HCT116 (cell line): ENCODE measurements at places on chromosomes 5 and 9. TPM values are rescaled to one million over a fixed set of nuclear protein-coding genes. Genes with fewer than 3 reads are reported as not detected.

- DNase-seq = no peak
- H3K27ac ChIP-seq = no peak overlapping the region
- no peak overlapping the region for H3K4me3 ChIP-seq
- no peaks in the 10 kb centered on the region for H3K27me3 ChIP-seq
Measured at GRCh38 chr5:117657541-117657940, 1082.9 kb upstream of the SEMA6A start.

DNA sequence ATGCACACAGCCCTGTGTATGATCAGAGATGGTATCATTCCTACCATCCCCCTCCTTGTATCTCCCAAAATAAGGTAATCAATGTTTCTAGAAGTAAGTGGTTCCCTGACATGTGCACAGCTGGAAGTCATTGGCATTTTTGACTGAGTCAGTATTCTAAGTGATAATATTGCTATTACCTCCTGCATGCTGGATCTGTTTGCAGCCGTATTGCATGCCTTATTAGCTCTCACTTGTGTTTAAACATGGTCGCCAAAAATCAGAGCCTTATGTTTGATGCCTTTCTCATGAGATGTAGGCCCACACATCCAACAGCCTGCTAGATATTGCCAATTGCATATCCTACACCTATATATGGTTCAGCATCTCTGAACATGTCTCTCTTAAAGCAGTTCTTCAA, 254.3 kb downstream of the CDH12 start:
- DNase-seq = no peak
- no peak overlapping the region for H3K4me3 ChIP-seq
- no peaks in the 10 kb centered on the region for H3K36me3 ChIP-seq
- H3K27ac ChIP-seq = no peak overlapping the region
- H3K27me3 ChIP-seq = no peaks in the 10 kb centered on the region

- no peaks in the 10 kb centered on the region for H3K4me1 ChIP-seq
- H3K4me3 ChIP-seq = no peak overlapping the region
- no peaks in the 10 kb centered on the region for H3K27me3 ChIP-seq
- H3K36me3 ChIP-seq = no peaks in the 10 kb centered on the region
Measured at GRCh38 chr9:126377536-126377935, 50.9 kb downstream of the MVB12B start.

SH3GL2 gene
- not detected for total RNA-seq

DNA sequence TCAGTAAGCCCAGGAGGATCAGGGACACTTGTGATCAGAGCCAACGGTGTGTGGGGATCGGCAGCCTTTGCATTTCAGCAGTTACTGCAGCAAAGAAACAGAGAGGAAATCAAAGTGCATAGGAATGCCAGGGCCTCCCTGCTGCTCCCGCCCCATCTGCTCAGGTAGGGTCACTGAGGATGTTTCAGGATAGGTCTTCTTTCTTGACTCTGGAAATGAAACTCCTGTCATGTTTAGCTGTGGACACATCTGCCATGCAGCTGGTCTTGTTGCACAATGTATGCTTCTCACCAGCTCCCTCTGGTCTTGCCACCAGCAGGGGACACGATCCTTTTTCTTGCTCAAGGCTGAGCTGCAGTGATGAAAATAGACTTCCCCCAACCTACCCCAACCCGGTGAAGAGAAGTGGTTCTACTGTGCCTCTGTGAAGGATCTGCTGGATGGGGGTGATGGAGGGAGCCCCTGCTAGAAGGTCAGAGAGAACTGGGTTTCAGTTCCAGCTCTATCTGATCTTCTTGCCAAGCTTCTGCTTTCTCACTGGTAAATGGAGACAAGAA, 185.2 kb upstream of the KLF4 start:
- H3K27ac ChIP-seq = no peak overlapping the region
- H3K4me3 ChIP-seq = no peak overlapping the region
- no peaks in the 10 kb centered on the region for H3K27me3 ChIP-seq
- no peaks in the 10 kb centered on the region for H3K36me3 ChIP-seq
- no peak for DNase-seq

- H3K4me3 ChIP-seq = no peak overlapping the region
- no peak overlapping the region for H3K27ac ChIP-seq
- DNase-seq = no peak
Measured at GRCh38 chr5:62547945-62548630, 30.5 kb upstream of the LRRC70 start.

- H3K4me3 ChIP-seq = no peak overlapping the region
- H3K27ac ChIP-seq = no peak overlapping the region
- no peak for DNase-seq
- H3K36me3 ChIP-seq = no peaks in the 10 kb centered on the region
- H3K27me3 ChIP-seq = no peaks in the 10 kb centered on the region; the same call in 1 of the 2 replicates
Measured at GRCh38 chr5:158812408-158812807, 287.3 kb downstream of the EBF1 start.

- H3K27ac ChIP-seq = peak overlapping the region; percentile 75
- H3K4me3 ChIP-seq = peak overlapping the region; percentile 2; the same call in 1 of the 2 replicates
- peak; percentile 90 for DNase-seq
Measured at GRCh38 chr5:57494104-57495098, 11.8 kb upstream of the ACTBL2 start.

TENT4A gene
- 39.8 TPM for total RNA-seq

CCIN gene
- 0.20 TPM for total RNA-seq

SLC6A19 gene
- not detected for total RNA-seq

DNA sequence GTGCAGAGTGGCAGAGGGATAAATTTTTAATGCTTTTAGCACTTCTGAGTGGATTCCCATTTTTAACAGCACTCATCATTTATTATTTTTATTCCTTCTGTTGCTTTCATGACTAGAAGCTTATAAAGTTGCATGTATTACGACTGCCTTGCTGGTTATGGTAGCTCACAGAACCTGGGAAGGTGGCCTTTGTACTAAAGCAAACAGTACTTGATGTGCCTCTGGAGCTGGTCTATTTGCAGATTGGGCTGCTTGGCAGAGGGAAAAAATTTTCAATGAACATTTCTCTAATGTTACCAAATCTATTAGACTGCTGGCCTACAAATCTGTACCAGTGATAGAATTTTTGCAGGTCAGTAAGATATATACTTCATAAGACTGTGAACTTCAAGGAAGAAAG, 274.5 kb upstream of the C9orf72 start:
- no peak for DNase-seq
- H3K4me1 ChIP-seq = no peaks in the 10 kb centered on the region
- no peak overlapping the region for H3K27ac ChIP-seq
- no peaks in the 10 kb centered on the region for H3K36me3 ChIP-seq

ST8SIA4 gene
- total RNA-seq = not detected

ANKRD20A1 gene
- total RNA-seq = 5.2 TPM

- no peak overlapping the region for H3K27ac ChIP-seq
- no peak overlapping the region for H3K4me3 ChIP-seq
- no peaks in the 10 kb centered on the region for H3K4me1 ChIP-seq
- no peaks in the 10 kb centered on the region for H3K36me3 ChIP-seq
- H3K27me3 ChIP-seq = no peaks in the 10 kb centered on the region
Measured at GRCh38 chr9:3385871-3386270, 139.9 kb downstream of the RFX3 start.

DNA sequence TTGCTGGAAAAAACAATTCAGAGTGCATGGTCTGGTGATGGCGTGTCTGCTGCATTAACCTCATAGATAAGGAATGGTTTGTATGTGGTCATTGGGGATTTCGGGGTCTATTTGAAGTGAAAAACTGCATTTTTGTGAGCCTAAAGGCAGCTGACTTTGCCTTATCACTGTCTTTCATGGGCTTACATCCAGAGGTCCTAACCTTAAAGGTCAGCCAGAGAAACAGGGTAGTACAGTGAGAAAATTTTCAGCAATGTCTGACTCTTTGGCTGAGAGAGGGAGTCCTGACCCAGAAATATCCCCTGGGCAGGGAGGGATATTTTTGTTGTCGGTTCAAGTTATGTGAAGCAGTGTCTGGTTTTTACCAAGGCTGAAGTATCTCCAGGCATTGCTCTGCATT, 5.7 kb downstream of the PCSK5 start:
- no peak for DNase-seq
- H3K27ac ChIP-seq = no peak overlapping the region
- H3K4me1 ChIP-seq = peaks cover 4% of the 10 kb centered on the region; the same call in 1 of the 2 replicates
- H3K4me3 ChIP-seq = no peak overlapping the region
- H3K36me3 ChIP-seq = no peaks in the 10 kb centered on the region

GMCL2 gene
- total RNA-seq = not detected

GRCh38 chr5:67363180-67363709, 166.6 kb upstream of the CD180 start:
- peaks cover 3% of the 10 kb centered on the region; the same call in 1 of the 2 replicates for H3K27me3 ChIP-seq
- H3K36me3 ChIP-seq = no peaks in the 10 kb centered on the region
- H3K4me3 ChIP-seq = no peak overlapping the region
- DNase-seq = no peak
- H3K27ac ChIP-seq = no peak overlapping the region

DNA sequence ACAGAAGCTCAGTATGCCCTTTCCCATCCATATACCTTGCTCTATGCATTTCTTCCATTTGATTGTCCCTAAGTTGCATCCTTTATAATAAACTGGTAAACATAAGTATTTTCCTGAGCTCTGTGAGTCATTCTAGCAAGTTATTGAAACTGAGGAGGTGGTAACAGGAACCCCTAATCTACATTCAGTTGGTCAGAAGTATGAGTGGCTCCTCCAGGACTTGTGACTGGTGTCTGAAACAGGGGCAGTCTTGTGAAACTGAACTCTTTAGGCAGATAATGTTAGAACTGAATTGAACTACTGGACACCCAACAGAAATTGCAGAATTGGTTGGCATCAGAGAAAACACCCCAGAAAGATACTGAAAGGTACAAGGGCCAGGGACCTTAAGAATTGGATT, 133.1 kb upstream of the POU5F2 start:
- H3K36me3 ChIP-seq = no peaks in the 10 kb centered on the region
- H3K27me3 ChIP-seq = no peaks in the 10 kb centered on the region
- no peak for DNase-seq
- H3K27ac ChIP-seq = no peak overlapping the region

DNA sequence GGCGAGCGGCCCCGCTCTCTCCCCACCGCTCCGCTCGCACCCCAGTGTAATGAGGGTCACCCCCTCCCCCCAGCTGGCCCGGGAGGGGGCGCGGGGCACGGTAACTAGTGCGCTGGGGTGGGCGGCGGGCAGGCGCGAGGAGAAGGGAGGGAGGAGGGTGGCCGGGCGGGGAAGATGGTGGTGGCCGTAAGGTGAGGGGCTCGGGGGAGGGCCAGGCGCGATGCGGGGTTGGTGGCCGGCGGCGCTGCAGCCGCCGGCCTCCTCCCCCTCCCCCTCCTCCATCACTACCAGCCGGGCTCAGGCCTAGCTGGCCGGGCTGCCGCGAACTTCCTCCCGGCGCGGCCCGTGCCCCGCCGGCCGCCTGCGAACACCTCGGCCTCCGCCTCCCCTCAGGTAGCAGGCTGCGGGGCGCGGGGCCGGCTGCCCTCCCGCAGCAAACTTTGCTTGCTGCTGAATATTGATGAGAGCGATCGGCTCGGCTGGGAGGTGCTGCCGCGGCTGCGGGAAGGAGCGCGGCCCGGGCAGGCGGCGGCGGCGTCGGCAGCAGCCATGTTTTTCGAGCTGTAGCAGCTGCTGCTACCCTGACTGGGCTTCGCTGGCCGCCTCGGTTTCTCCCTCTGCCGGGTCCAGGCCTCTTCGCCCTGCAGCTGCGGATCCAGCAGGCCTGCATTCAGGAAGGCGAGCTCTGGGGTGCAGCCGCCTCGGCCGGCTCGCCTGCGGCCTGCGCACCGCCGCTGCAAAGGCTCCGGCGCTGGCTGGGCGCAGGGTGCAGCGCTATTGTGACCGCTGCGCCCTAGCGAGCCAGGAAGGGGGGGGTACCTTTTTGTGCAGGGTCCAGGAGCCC, 502 bp downstream of the NSD1 start:
- peaks cover 28% of the 10 kb centered on the region for H3K36me3 ChIP-seq
- peaks cover 22% of the 10 kb centered on the region for H3K4me1 ChIP-seq
- H3K27ac ChIP-seq = peak overlapping the region; percentile 86
- no peaks in the 10 kb centered on the region for H3K27me3 ChIP-seq

- peaks cover 20% of the 10 kb centered on the region; the same call in 1 of the 2 replicates for H3K27me3 ChIP-seq
- no peaks in the 10 kb centered on the region for H3K36me3 ChIP-seq
- DNase-seq = peak; percentile 61
- no peak overlapping the region for H3K4me3 ChIP-seq
Measured at GRCh38 chr5:74017112-74017511, 391.1 kb downstream of the ARHGEF28 start.

GRCh38 chr9:107404161-107404560, 85.4 kb downstream of the KLF4 start:
- H3K4me3 ChIP-seq = no peak overlapping the region
- H3K27ac ChIP-seq = no peak overlapping the region
- no peaks in the 10 kb centered on the region for H3K36me3 ChIP-seq
- no peak for DNase-seq
- no peaks in the 10 kb centered on the region for H3K27me3 ChIP-seq
- no peaks in the 10 kb centered on the region for H3K4me1 ChIP-seq

DNA sequence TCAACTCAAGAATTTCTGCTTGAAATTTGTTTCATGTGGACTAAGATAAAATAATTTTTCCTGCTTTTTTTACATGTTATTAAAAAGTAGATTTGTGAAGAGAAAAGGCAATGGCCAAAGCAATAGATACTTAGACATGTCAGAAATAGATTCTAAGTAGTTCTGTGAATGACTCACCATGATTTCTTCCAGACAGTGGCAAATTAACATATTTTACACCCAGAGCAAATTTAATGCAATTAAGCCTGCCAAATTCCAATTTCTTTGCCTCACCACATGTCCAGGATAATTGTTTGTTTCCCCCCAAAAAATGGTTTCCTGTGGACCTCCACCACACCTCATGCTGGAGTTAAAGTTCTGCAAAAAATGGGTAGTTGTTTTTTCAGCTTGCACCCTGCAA, 651.4 kb downstream of the CETN3 start:
- no peaks in the 10 kb centered on the region for H3K27me3 ChIP-seq
- no peak overlapping the region for H3K27ac ChIP-seq
- DNase-seq = no peak

DNA sequence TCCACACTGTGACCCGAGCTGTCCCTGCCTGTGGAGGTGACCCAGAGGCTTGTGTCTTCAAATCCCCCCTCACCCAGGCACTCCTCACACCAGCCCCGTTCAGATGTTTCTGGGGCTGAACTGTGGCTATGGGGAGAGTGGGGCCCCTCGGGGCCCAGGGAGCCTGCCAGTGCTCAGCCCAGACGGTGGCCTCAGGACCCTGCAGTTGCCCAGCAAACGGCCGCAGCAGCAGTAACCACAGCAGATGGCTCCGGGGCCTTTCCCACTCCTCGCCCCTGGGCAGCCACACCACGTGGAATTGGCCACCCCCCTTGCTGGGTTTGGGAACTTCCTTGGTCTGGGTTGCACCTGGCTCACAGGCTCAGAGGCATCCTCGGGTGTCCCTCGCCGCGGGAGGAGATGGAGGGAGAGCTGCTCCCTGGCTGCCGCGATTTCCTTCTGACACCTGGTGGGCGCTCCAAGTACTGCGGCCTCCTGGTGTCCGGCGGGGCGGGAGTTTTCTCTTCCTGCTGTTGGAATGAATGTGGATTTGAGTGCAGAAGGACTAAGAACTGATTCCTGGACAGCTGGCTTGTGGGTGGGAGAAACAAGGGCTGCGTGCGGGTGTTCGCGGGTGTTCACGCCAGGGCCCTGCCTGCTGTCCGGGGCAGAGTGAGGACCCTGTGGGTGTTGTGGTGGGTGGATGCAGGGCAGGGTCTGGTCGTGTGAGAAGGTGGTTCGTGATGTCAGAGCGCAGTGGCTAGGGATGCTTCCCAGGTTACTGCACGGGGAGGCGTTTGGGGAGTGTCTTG, 97.5 kb downstream of the COL5A1 start:
- H3K4me1 ChIP-seq = no peaks in the 10 kb centered on the region
- H3K4me3 ChIP-seq = no peak overlapping the region
- peak; percentile 12 for DNase-seq
- no peaks in the 10 kb centered on the region for H3K36me3 ChIP-seq
- no peak overlapping the region for H3K27ac ChIP-seq

- H3K4me1 ChIP-seq = peaks cover 14% of the 10 kb centered on the region
- no peak overlapping the region for H3K27ac ChIP-seq
- no peak for DNase-seq
- no peak overlapping the region for H3K4me3 ChIP-seq
- no peaks in the 10 kb centered on the region for H3K27me3 ChIP-seq
- no peaks in the 10 kb centered on the region for H3K36me3 ChIP-seq
Measured at GRCh38 chr5:73282383-73282782, 109.4 kb downstream of the TMEM174 start.

SEMA6A gene
- total RNA-seq = 6.7 TPM
